ENCODE measurements at places on chromosomes 3 and 15. TPM values are rescaled to one million over a fixed set of nuclear protein-coding genes. Genes with fewer than 3 reads are reported as not detected.
A peak's percentile ranks its signal among the peaks of the same experiment; 100 is the strongest.

The CCR8 gene
- total RNA-seq = not detected

The COL7A1 gene
- total RNA-seq = 38.4 TPM

The FAM107A gene
- total RNA-seq = not detected

The ABCC5 gene
- 111 TPM for total RNA-seq

The SI gene
- 2.0 TPM for total RNA-seq

The CFAP100 gene
- 0.79 TPM for total RNA-seq

The LRRIQ4 gene
- 0.31 TPM for total RNA-seq

The C3orf49 gene
- not detected for total RNA-seq

DNA sequence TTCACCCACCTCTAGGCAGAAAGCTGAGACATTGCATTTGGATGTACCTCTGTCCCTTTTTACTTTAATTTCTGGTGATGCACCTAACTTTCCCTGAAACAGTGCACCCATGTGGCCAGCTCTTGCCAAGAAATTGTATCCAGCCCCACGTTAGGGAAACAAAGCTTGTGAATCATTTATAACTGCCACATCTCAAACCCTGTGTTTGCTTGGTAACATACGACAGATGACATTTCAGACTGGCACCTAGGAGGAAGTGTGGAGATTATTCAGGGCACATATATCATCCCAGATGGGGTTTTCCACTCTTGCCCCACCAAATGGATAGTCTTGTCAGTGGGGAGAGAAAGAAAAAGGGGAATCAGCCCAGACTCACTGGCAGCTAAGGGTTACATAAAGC is 2.1 kb downstream of the CYB561D2 start:
- DNase-seq = no peak
- H3K27ac ChIP-seq = no peak overlapping the region
- H3K4me3 ChIP-seq = no peak overlapping the region
- no peaks in the 10 kb centered on the region for H3K27me3 ChIP-seq

DNA sequence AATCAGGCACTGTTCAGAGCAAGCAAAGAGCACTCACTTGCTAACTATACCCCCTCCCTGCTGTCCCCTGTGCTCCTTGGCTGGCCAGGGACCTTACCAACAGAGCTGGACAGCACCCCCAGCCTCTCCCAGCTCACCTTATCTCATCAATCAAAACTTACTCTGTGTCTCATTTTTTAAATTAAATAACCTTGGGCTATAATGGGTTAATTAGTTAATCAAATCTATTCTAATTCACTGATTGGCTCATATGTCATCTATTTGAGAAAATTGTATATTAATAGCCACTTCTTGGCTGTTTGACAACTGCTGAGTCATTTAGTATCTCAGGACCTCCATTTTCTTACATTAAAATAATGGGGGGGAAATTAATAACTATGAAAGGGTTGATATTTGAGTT is 22.9 kb downstream of the IL5RA start:
- H3K4me3 ChIP-seq = no peak overlapping the region
- no peaks in the 10 kb centered on the region for H3K36me3 ChIP-seq
- no peak overlapping the region for H3K27ac ChIP-seq
- H3K27me3 ChIP-seq = peaks cover 5% of the 10 kb centered on the region
- peaks cover 1% of the 10 kb centered on the region for H3K4me1 ChIP-seq

DNA sequence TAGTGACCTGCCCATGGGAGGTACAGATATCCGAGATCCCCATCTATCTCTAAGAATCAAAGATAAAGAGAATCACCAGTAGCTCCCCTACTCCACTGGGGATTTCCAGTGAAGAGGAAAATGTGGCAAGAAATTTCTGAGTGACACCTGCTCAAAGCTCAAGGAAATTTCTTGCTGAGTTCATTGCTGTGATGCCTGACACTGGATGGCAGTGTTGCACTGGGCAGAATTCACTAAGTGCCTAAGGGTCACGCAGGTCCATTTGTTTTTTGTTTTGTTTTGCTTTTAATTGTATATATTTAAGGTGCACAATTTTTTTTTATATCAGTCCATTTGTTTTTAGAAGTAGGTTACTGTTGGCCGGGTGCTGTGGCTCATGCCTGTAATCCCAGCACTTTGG is 109.5 kb upstream of the KCNAB1 start:
- no peak overlapping the region for H3K27ac ChIP-seq
- H3K4me3 ChIP-seq = no peak overlapping the region
- H3K4me1 ChIP-seq = peaks cover 5% of the 10 kb centered on the region

DNA sequence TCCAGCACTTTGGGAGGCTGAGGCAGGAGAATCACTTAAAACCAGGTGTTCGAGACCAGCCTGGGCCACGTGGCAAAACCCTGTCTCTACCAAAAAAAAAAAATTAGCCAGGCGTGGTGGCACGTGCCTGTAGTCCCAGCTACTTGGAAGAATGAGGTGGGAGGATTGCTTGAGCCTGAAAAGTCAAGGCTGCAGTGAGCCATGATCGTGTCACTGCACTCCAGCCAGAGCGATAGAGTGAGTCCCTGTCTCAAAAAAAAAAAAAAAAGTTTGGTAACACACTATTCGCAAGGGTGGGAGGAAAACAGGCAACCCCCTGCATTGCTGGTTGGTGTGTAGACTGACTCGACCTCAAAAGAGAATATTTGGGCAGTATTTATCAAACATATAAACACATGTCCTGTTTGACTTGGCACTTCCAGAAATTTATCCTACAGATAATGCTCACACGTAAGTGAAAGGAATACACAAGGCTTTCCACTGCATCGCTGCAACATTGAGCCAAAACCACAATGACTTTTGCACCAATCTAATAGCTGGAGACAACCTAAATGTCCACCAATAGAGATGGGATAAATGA is 3.1 kb upstream of the ANPEP start:
- peaks cover 52% of the 10 kb centered on the region for H3K27me3 ChIP-seq
- no peak overlapping the region for H3K4me3 ChIP-seq
- no peaks in the 10 kb centered on the region for H3K4me1 ChIP-seq
- DNase-seq = no peak
- no peak overlapping the region for H3K27ac ChIP-seq

- H3K4me3 ChIP-seq = no peak overlapping the region
- no peaks in the 10 kb centered on the region for H3K27me3 ChIP-seq
- H3K4me1 ChIP-seq = no peaks in the 10 kb centered on the region
Observed at GRCh38 chr15:43552986-43553385, 35.6 kb downstream of the MAP1A start.

DNA sequence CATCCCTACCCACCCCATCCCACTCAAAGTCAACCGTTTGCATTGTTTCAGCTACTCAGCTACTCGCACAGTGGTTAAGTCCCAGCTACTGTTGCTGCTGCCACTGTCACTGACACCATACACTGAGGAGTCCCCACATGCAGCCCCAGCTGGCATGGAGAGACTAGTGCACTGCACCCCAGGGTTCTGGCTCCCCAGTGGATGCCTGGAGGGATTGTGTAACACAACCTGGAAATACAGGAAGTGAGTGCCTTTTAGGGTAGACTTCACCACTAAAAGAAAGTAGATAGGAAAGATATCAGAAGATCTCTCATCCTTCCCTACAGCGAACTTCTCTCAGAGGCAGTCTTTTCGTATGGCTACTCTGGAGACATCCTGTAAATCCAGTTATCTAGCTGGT is 169.2 kb upstream of the STRIT1 start:
- no peak overlapping the region for H3K27ac ChIP-seq
- no peaks in the 10 kb centered on the region for H3K27me3 ChIP-seq
- H3K4me3 ChIP-seq = no peak overlapping the region
- H3K4me1 ChIP-seq = no peaks in the 10 kb centered on the region
- H3K36me3 ChIP-seq = peaks cover 4% of the 10 kb centered on the region

DNA sequence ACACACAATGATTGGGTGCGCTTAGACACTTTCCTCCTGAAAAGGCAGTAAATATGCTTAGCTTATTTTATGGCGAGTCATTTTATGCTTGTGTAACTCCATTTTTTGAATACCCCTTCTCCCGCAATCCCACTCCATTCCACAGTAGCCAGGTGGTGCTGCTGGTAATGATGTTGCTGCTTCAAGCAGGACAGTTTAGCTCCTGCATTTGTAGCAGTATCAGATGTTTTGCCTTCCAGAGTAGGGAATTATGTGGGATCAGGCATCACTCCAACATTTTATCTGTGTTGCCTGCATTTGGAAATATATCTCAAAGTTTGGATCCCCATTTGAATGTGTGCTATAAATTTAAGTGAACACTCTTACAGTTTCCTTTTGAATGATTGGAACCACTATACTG is 302.1 kb upstream of the SGO1 start:
- H3K4me1 ChIP-seq = peaks cover 2% of the 10 kb centered on the region
- H3K27me3 ChIP-seq = no peaks in the 10 kb centered on the region
- DNase-seq = no peak

- H3K36me3 ChIP-seq = no peaks in the 10 kb centered on the region
- H3K4me1 ChIP-seq = peaks cover 31% of the 10 kb centered on the region
- peak overlapping the region; percentile 92 for H3K27ac ChIP-seq
- H3K4me3 ChIP-seq = no peak overlapping the region
- no peaks in the 10 kb centered on the region for H3K27me3 ChIP-seq
- DNase-seq = no peak
Observed at GRCh38 chr3:181839916-181840297, 128.2 kb downstream of the SOX2 start.

- H3K36me3 ChIP-seq = peaks cover 3% of the 10 kb centered on the region
- no peaks in the 10 kb centered on the region for H3K27me3 ChIP-seq
- no peak for DNase-seq
- no peak overlapping the region for H3K27ac ChIP-seq
- H3K4me1 ChIP-seq = peaks cover 19% of the 10 kb centered on the region
- no peak overlapping the region for H3K4me3 ChIP-seq
Observed at GRCh38 chr3:112128843-112129727, 4.0 kb downstream of the GCSAM start.

DNA sequence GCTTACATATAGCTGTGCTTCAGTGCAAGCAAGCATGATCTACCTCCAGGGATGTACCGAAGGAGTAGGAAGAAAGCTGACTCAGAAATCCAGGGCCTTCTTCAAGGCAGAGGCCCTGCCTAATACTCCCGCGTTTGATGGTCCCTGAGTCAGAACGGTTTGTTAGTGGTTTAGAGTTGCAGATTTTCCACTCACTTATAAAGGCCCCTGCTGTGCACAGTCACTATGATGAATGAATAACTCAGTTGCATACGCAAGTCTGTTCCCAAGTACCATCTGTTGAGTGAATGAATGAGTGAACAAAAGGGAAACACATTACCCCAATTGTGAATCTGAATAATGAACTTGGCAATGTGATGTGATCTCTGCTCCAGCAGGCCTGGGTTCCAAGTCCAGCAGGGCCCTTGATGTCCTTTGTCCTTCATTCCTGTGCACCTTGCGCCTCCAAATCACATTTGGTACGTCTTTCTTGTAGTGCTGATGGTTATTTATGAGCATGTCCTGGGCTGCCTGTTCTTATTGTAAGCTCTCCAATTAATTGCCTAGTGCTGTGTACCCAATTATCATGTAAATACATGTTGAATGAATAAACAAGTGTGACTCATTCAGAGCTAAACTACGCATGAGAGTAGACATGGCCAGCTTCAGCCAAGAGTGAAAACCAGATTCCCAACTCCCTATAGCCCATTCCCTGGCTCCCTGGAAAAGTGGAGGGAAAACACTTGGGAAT is 85.3 kb upstream of the LIMD1 start:
- no peak overlapping the region for H3K27ac ChIP-seq
- DNase-seq = no peak
- H3K27me3 ChIP-seq = no peaks in the 10 kb centered on the region
- H3K36me3 ChIP-seq = no peaks in the 10 kb centered on the region

- H3K36me3 ChIP-seq = no peaks in the 10 kb centered on the region
- peaks cover 11% of the 10 kb centered on the region for H3K4me1 ChIP-seq
- no peak overlapping the region for H3K4me3 ChIP-seq
- no peak for DNase-seq
Observed at GRCh38 chr15:52532427-52532826, 3.7 kb upstream of the MYO5A start.

DNA sequence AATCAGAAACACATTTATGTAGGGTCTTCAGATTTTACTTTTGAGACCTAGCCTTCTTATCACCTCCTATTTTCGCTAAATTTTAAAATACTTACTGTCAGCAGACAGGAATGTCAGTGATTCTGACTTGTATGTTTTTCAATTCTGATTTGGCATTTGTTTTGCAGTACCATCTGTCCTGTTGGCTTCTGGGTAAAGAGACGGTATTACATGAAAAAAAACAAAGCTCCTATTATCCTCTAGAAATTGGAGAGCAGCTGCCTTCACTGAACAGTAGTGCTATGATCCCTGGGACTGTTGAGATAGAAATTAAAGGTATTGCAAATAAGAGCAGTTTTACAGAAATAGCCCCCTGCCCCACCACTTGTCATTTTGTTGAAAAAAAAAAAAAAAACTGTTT is 8.4 kb downstream of the ARMC8 start:
- peaks cover 6% of the 10 kb centered on the region for H3K4me1 ChIP-seq
- no peaks in the 10 kb centered on the region for H3K27me3 ChIP-seq
- peaks cover 11% of the 10 kb centered on the region for H3K36me3 ChIP-seq
- H3K4me3 ChIP-seq = no peak overlapping the region
- no peak for DNase-seq
- no peak overlapping the region for H3K27ac ChIP-seq

- H3K36me3 ChIP-seq = peaks cover 12% of the 10 kb centered on the region
- peak overlapping the region; percentile 87 for H3K27ac ChIP-seq
- DNase-seq = no peak
Observed at GRCh38 chr3:69203631-69204314, 81.4 kb upstream of the LMOD3 start.

DNA sequence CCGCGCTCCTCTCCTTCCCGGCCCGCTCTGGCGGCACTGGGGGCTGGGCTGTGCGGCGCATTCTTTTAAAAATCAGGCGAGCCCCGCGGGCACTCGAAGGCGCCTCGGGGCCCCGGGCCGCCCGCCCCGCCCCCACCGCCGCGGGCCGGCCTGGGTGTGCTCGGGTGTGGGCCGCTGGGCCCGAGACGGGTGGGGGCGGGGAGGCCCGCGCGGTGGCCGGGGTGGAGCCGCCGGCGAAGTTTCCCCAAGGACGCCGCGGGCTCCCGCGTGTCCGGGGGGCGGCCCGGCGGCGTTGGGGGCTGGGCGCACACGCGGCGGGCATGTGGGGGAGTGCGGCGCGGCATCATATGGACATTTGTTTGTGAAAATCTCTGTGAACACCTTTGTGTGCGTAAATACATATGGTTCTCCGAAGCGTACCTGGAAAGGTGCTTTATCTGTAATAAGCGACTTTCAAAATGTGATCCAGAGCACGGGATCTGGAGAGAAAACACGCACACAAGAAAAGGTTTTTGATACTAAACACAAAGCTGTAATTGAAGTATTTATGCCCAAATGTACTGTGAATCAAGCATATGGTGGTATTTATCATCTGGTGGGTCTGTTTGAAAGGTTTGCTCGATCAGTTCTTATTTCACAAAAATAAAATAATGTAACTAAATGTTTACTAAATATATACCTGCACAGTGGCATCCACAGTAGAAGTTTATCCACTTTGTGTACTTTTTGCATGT is 612 bp upstream of the TBL1XR1 start:
- H3K27me3 ChIP-seq = no peaks in the 10 kb centered on the region
- H3K36me3 ChIP-seq = peaks cover 5% of the 10 kb centered on the region
- peak overlapping the region; percentile 64 for H3K4me3 ChIP-seq
- H3K27ac ChIP-seq = peak overlapping the region; percentile 85

GRCh38 chr3:112963683-112964082 is 11.2 kb downstream of the CD200R1 start:
- H3K4me1 ChIP-seq = no peaks in the 10 kb centered on the region
- peaks cover 4% of the 10 kb centered on the region for H3K27me3 ChIP-seq
- H3K27ac ChIP-seq = no peak overlapping the region

Data from progenitor cell of endocrine pancreas (in vitro differentiated cells).